ENCODE measurements at places on chromosomes 12 and 14.

DNA sequence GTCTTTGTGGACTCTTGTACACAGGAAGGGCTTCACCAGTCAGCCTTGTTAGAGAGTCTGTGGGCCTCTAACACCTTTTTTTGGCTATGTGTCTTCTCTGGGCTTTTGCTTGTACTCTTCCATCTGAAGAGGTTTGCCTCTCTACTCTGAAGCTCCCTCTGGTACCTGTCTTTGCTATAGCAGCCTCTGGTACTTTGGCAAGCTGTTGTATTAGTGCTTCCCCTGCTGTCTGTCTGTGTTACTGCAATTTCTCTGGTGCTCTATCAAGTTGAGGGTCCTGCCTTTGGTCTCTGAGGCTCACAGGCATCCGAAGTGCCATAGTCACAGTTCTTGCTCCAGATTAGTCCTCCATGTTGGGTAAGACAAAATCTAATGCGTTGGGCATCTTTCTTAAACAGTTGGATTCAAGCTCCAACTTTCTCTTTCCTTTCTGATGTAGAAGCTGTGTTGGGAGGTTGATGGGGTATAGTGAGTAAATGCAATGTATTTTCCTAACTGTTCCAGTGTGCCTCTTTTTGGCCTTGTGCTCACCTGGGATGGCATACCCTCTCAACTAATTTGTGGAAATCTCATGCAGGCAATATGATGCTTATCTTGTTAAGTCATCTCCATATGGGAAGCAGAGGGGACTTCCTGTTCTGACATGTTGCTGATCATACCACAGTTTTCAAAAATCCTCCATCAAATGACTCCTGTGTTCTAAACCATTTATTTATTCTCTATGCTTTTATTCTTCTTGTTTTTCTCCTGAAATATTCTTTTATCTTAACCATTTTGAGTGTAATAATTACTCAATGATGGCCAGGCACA lies 88.8 kb downstream of the ATF7IP start:
- DNase-seq = peak; percentile 32

GRCh38 chr12:93705237-93705636 lies 28.1 kb downstream of the CRADD start:
- DNase-seq = no peak

- DNase-seq = no peak
Measured at GRCh38 chr12:54191126-54191525, 2.3 kb upstream of the SMUG1 start.

DNA sequence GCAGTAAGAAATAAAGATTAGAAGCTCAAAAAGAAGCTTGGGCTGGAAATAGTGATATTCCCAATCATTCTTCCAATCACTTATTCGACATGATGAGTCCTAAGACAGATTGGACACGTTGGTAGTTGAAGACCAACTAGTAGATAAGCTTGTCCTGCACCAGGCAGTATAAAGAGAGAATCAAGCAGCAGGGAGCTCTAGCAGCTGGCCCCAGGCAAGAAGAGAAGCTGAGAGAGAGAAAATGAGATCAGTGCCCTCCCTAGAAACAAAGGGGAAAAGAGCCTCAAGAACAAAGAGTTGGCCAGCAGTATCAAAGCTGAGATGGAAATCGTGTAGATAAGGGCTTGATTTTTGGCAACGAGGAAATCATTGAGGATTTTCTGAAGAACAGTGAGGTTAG lies 20.6 kb downstream of the RASSF8 start:
- no peak for DNase-seq

DNA sequence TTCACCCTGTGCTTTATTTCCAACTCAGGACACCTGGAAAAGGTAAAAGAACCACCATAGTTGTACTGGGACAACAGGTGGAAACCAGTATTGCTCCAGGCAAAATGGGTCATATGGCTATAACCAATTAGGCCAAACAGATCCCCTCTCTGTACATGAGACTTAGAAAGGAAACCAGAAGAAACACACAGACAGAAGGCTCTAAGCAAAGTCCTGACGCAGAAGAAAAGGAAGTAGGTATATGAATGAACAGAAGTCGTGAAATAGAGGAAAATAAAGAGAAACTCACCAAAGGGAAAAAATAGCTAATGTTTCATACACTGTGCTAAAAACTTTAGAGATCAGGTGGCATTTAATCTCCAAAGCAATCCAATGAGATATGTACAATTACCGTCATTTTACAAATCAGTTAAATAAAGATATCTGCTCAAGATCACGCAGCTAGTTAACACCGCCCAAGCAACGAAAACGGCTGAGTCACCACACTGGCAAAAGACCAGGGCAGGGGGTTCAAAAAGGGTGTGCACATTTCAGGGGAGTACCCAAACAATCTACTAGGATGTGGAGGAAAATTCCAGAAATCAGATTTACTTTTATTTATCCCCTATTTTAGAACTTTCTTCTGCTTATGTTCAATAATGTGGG lies 82.3 kb downstream of the ITPR2 start:
- DNase-seq = no peak

GRCh38 chr14:20775901-20776300 lies 5.2 kb upstream of the RNASE6 start:
- DNase-seq = no peak

DNA sequence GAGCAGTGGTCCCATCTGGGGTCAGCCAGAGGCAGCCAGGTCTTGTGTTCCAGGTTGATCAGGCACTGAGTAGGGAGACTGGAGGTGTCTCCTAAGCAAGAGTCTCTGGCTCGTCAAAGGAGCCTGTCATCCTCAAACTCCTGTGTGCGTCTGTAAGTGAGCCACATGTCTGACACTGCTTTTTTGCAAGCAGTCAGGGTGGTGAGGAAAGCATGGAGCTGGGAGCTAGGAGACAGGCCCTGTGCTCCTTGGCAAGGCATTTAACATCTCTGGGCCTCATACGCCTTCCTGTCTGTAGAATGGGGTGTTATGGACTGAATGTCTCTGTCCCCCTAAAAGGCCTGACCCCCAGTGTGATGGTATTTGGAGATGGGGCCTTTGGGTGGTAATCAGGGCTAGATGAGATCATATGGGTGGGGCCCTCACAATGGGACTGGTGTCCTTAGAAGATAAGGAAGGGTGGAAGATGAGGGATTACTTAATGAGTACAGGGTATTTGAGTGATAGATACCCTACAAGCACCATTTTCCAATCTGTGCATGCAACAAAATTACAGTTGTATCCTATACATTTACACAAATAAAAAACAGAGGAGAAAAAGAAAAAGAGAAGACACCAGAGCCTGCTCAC lies 53.0 kb downstream of the ARL6IP4 start:
- DNase-seq = no peak

DNA sequence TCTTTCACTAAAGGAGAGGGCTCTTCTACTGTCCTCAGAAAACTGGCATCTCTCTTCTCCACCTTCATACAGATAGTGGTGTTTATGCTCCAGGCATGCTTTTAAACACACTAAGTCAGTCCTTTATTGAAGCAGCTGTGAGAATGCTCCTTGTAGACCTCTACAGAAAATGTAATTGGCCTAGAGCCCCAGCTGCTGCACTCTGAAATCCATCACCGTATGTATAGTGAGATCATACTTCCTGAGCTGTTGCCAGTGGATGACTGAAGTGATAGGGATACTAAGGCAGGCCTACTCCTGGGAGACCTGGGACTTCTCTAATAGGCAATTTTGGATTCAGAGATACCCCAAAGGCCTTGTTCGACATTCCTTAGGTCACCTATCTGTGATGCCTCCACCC lies 535.4 kb downstream of the RPS29 start:
- DNase-seq = no peak

DNA sequence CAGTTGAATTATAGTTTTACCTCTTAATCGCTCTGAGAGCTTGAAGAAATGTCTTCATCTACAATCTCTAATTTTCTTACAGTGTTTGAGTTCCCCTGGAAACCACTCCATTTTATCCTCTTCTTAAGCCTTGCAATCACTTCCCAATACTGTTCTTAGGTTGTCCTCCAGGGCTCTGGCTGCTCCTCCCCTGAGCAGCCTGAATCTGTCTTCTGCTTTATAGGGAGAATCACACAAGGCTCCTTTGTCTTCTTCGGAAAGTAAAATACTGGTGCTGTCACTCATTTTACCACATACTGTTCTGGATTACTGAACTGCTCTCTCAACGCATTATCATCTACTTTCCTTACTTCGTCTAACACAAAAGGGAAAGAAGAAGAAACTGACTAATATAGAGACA lies 133.7 kb downstream of the MDGA2 start:
- no peak for DNase-seq

- peak; percentile 16 for DNase-seq
Measured at GRCh38 chr12:52317468-52318052, 3.6 kb downstream of the KRT83 start.

DNA sequence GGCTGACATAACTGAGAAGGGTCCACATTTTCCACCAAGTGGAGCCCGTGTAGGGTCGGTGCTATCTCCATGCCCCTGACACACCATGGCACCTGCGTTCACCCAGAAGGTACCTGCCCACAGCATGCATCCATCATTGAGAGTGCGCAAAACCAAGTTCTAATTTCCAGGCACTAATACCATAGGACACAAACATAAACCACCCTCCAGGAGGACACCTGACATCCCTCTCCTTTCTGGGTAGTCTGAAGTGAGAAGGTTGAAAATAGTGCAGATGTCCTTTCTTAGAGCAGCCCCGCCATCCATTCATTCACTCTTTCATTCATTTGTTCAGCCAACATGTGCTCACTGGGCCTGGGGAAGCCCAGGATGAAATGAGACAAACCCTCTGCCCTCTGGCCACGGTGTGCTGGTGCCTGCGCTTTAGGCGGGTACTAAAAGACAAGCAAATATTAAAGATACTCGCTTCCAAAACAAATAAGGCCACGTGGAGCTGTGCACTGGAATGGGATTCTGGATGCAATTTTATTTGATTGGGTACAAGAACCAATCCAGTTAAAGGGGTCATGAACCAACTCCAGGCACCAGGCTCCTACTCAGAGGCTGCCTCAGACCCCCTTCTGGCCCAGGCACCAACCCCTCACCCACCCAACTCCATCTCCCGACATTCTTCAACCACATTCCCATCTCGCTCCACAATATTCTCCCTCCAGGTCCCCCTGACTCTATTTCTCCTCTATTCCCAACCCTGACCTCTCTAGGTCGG lies 1.2 kb downstream of the TTC7B start:
- no peak for DNase-seq

DNA sequence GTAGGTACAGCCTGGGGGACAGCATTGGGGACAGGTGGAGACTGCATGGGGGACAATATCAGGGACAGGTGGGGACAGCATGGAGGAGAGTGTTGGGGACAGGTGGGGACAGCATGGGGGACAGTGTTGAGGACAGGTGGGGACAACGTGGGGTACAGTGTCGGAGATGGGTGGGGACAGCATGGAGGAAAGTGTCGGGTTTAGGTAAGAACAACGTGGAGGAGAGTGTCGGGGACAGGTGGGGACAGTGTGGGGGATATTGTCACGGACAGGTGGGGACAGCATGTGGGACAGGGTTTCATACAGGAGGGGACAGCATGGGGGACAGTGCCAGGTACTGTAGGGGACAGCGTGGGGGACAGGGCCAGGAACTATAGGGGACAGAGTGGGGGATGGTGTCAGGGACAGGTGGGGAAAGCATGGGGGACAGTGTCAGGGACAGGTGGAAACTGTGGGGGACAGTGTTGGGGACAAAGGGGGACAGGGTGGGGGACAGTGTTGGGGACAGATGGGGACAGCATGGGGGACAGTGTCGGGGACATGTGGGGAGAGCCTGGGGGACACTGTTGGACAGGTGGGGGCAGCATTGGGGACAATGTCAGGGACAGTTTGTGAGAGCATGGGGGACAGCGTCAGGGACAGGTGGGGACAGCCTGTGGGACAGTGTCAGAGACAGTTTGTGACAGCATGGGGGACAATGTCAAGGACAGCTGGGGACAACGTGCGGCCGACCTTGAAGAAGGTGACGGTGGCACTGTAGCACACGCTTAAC lies 213.1 kb downstream of the TMEM121 start:
- no peak for DNase-seq

- DNase-seq = no peak
Measured at GRCh38 chr14:75667099-75667765, 6.2 kb downstream of the TTLL5 start.

DNA sequence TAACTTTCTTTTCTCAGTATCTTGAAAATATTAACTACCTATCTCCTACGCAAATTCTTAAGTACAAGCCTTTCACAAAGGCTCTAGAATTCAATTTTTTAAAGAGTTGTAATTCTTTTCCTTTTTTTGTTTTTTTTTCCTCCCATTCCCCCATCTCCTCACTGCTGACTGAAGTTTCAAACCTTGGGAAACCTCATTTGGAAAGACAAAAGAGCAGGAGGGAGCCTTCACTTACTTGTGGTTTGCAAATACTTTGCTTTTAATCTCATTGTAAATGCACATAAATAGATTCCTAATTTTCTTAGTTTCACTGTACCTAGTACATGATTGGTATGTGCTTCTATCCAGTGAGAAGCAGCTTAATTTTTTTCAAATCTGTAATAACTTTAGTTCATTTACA lies 15.8 kb upstream of the PTGDR start:
- no peak for DNase-seq

GRCh38 chr14:50573862-50574261 lies 13.9 kb downstream of the ATL1 start:
- DNase-seq = no peak

DNA sequence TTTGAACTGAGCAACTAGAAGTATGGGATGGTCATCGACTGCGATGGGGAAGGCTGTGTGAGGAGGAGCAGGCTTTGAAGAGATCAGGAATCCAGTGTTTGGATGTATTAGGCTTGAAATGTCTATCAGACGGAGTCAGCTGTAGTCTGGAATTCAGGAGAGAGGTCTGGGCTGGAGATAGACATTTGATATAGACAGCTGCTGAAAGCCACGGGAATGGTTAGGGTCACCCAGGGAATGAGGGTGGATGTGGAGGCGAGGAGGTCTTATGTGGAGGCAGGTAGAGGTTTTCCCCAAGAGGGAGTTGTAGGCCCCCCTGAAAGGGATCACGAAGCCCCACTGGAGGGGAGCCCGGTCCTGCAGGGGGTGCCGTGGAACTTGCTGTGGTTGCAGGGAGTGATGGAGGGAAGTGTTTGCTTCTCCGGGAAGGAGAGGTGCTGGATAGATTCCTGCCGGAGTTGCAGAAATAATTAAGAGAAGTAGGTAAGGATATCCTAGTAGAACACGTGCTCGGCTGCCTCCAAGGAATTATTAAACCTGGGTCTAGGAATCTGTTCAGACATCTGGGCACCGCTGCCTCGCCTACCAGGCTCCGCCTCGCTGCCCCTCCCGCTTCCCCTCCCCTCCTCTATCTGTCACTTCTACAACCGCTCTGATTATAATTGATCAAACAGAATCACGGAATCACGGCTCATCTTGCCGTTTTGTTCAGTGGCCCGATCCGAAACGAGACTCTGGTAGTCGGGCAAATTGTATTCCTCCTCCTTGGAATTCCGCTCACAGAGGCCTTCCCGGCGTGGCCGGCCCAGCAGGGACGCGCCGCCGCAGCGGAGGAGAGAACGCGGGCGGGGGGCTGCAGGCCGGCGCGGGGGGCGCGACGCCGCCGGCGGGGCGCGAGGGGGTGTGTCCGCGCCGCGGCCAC lies 826 bp upstream of the CACNA1C start:
- DNase-seq = no peak

DNA sequence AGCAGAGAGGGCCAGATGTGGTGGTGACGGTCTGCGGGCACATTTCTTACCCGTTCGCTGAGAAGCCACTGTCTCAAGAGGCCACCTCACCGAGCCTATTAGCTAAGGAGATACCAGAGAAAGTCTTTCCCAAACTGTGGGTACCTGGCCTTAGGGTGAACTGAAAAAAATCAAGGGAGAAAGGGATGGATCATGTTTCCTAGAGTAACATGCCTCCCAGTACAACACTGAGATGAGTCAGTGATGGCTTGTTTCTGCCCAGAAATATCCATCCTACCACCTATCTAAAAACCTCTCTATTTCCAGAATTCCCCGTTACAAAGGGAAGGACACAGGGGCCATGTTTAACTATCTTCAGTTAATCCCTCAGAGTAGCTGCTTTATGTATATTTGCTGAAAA lies 83.7 kb downstream of the LMNTD1 start:
- DNase-seq = no peak

Measured in activated naive CD4-positive, alpha-beta T cell treated with anti-CD3 and anti-CD28 coated beads, Interleukin-2, amount 10 ng/mL, durations not matched to agents 7 days and 5 days (primary cell).